ENCODE measurements at places on chromosomes 2 and 18. TPM values are rescaled to one million over a fixed set of nuclear protein-coding genes. Genes with fewer than 3 reads are reported as not detected.

DNA sequence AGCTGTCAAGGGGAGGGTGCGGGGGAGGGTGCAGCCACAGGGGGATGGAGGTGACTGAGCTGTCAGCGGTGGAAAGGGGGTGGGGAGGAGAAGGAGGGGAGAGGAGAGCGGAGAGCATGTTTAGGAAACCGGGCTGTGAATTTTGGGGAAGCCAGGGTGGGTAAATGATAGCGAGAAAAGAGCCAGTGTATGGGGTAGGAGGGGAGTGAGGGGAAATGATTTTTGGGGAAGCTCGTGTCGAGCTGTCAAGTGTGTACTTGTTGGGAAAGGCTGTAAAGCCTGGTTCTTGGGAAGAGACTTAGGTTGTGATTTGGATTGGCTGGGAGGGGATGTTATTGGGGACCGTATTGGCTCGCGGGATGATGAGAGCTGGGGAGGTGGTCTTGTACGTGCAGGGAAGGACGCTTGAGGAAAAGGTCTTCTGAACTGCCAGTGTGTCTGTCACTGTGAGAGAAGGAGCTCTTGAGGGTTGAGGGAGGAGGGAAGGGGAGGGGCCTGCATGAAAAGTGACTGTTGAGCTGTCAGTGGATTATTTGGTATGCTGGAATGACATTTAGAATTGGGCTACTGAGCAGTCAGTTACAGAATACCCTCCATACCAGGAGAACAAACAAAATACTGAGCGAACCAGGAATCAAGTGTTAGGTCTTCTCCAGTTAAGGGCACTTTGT lies 1.0 kb downstream of the UBR3 start:
- DNase-seq = peak; percentile 52

NFATC1 gene
- total RNA-seq = 0.43 TPM

COL3A1 gene
- total RNA-seq = 3,024 TPM

DNA sequence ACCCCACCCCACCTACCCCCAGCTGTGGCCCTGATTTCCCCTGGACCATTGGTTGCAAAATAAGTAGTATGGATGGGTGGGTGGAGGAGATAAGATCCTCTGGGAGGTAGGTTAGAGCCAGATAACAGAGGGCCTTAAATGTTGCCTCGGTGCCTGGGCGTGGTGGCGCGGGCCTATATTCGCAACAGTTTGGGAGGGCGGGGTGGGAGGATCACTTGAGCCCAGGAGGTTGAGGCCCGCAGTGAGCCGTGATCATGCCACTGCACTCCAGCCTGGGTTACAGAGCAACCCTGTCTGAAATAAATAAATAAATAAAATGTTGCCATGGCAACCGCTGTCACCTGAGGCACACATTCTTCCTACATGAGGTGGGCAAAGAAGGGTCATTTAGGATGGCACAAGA lies 103.3 kb upstream of the GATA6 start:
- DNase-seq = no peak

TTC21B gene
- total RNA-seq = 34.5 TPM

GRCh38 chr2:237724811-237725478 lies 73.6 kb upstream of the RBM44 start:
- no peak for DNase-seq
